ENCODE measurements at places on chromosomes 12 and 14.

GRCh38 chr12:12542964-12543363, 19.7 kb downstream of the DUSP16 start:
- DNase-seq: no peak

DNA sequence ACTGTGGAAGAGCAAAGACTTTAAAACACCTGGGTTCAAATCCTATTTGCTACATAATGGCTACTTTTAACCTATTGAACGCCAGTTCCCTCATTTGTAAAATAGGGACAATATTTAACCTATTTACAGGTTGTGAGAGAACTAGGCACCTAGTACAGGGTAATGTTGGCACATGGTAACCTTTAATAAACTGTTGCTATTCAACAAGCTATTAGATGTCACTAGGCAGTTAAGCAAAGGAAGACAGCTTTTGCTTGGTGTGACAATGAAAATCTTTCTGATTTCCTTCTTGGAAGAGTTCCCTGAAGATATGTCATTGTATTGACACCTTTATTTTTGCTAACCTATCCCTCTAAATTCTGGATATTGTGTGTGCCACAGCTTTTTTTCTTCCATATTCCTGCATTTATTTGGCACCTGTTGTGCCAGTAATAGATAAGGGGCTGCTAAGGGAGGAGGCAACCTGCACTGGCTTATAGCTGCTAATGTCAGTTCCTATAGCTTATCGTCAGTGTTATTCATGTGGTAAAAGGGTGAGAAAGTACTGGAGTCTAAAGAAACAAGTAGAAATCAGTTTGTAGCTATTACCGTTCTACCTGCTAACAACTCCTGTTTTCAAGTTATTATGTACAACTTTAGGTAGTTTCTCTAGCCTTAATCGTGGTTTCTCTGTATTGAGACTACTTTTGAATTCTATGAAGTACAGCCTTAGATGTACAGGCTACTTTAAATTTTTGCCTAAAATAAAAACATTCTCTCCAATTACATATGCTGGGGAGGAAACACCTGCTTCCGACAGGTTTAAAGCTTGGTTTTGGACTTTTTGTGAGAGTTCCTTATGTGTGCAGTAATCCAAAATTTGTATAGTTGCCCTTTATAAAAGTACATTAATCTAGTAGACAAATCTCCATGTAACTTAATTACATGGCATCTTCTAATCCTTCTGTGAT, 24.3 kb downstream of the HIF1A start:
- DNase-seq: no peak

- no peak for DNase-seq
These were observed 25.4 kb downstream of the BCL11B start for GRCh38 chr14:99246536-99247097.

DNA sequence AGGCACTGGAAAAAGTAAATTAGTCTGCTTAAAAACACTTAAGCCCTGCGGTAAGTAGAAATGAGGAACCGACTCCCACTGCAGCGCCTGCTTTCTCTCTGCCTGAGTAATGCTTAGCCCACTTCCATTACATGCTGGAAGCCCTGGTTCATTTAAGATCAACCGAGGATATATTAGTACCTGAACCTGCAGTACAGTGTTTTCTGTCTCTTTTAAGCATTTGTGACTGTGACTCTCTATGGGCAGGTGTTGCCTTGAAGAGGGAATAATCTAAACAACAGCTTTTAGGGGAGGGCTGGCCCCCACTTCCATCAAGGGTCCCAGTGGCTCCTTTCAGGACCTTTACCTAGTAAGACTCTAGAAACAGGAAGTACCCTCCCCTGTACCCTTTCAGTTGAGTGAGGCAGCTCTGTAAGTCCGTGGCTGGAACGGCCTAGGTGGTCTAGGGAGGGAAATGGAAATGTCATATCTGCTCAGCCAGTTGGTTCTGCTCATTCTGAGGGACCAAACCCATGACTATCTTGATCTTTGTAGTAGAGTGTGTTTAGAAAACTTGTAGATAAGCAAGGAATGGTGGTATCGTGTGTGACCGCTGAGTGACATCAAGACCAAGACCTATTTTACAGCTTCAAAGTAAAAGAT, 56.2 kb downstream of the FNTB start:
- DNase-seq: no peak

GRCh38 chr12:21305661-21306060, 29.1 kb downstream of the SLCO1A2 start:
- DNase-seq: no peak

Measured in T-helper 17 cell (primary cell).